Fibroblast of skin of left biceps (primary cell): ENCODE measurements at places on chromosomes 4 and X.

DNA sequence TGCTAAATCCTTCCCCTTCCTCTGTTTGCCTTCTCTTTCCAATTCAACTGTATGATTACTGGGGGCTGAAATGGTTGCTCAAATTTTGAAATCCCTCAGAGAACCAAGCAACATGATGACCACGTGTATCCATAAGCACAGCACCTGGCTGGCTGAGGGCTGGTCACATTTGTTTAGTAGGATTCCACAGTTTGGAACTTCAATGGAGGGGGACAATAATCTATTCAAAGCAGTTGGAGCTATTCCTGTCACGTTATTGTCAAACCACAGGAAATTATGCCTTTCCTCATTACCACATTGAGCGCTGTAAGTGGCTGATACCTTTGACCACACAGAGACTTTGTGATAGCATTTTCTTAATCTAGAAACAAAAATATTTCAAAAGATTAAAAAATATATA is 7.0 kb downstream of the TMSB4X start:
- no peak for DNase-seq

DNA sequence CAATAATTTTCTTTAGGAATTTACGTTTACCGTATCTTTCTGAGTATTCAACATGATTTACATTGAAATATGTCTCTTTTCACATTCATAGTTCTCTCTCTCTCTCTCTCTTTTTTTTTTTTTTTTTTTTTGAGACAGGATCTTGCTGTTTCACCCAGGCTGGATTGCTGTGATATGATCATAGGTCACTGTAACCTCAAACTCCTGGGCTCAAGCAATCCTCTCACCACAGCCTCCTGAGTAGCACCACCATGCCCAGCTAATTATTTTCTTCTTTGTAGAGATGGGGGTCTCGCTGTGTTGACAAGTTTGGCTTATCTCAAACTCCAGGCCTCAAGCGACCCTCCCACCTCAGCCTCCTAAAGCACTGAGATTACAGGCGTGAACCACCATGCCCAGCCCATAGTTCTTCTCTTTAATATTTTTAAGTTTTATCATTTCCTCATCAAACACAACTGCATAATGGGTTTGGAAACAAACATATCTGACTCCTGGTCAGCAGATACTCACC is 9.8 kb downstream of the SRP72 start:
- DNase-seq: no peak

- no peak for DNase-seq
These were observed 448.3 kb upstream of the ZFP42 start for GRCh38 chr4:187547316-187547715.

GRCh38 chr4:3324093-3324815 is 31.4 kb downstream of the RGS12 start:
- DNase-seq: no peak

DNA sequence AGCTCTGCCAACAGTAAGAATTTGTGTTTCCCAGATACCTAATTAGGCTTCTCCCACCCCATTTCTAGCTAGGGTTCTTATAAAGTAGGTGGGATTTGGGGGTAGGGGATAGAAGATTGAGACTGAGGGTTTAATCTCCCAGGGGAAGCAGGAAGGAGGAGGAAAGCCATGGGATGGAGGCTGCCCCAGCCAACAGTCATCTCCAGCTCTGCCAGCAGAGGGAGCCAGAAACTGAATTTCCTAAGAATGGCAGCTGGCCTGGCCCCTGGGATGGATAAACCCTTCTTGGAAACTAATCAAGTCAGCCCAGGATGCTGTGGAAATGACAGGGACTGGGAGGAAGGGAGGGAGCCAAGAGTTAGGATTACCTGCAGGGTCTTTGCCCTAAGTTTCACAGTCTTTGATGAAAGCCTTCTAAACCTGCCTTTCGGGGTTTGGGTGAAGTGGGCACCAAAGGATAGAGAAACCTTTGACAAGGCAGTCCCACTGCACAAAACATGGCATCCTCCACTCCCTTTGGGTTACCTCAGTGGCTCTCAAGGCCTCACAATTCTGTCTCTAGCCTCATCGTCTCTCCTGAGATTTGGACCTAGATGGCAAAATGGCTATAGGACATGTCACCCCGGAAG is 6.7 kb upstream of the ERCC6L start:
- no peak for DNase-seq

DNA sequence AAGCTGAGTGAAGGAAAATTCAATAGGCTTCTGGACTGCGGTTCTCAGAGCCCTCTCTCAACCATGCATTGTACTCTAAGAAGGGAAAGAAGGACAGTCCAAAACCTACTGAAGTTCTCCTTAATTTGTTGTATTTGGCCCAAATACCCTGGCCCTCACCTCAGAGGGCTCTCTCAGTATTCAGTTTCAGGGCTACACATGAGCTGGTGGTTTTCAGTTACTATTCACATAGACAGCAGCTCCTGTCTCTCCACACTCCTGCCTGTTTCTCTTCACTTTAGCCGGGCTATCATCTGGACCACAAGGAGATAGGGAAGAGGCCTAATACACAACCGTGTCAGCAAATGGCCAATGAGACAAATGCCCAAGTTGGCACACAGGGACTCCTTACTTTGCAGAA is 66.0 kb downstream of the ATG4A start:
- no peak for DNase-seq

- no peak for DNase-seq
These were observed 90.8 kb upstream of the PAK3 start for GRCh38 chrX:111005166-111005565.
